Esophagus squamous epithelium (tissue), 5 donors: ENCODE measurements at places on chromosomes 16 and 17.

GRCh38 chr16:3027983-3028715, 4.3 kb downstream of the THOC6 start:
- no peak for DNase-seq

GRCh38 chr17:51638971-51639370, 378.6 kb downstream of the UTP18 start:
- DNase-seq, result no peak

DNA sequence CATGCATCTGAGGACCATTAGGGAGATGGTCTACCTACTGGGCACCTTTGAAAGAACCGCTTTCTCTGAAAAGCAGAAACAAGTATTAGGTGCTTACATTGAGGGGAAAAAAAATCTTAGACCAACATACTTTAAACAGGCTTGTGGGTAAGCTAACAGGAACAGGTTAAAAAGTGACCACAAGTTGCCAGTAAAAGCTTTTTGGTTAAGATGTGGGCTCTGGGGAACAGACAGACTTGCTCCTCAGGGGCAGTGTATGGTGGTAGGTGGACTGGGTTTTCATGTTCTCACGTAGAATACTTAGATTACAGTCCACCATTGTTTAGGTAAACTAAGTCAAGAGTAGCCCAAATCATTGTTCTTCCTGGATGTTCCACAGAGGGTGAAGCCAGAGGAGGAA, 41.2 kb downstream of the REXO5 start:
- no peak for DNase-seq

- no peak for DNase-seq
Observed at GRCh38 chr16:52528393-52529065, 18.4 kb downstream of the TOX3 start.

DNA sequence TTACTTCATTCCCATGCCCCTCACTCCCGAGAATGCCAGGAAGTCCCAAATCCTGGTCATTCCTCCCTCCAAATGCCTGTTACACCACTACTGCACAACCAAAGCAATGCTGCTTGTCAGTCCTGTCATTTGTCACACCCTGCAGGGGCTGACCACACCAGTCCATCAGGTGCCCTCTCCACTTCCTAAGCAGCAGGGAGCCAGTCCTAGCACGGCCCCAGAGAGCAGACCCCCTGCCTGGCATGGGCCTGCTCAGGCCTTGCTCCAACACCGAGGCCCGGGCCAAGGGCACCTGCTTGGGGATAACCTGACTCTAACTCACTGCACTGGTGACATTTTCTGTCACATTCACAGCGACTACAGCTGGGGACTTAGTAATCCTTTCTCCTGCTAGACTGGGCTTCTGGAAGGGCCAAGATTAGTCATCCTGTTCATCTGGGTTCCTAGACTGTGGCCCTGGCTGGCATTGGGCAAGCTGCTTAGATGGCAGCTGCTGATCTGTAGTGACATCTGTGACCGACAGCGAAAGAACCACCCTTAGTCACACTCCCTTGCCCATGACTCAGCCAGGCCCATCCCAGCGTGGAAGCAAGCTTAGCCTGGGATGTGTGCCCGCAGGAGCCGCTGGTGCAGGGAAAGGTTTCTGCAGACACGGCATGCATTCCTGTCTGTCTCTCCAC, 5.4 kb downstream of the ALYREF start:
- no peak for DNase-seq

GRCh38 chr17:30405161-30405560, 26.4 kb downstream of the CPD start:
- no peak for DNase-seq

DNA sequence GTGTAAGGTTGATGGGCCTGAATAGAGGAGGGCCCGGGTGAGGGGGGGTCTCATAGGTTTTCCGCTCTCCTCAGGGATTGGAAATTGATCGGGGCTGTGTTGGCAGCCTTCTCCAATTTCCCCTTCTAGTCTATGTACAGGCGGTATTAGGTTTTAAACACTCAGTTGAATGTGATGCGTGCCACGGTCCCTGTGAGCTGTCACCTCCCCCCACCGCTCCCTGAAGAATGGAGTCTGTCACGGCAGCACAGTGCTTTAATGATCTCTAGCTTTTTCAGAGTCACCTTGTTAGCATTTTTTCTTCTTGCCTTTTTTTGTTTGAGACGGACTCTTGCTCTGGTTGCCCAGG, 800 bp downstream of the COX4I1 start:
- no peak for DNase-seq

DNA sequence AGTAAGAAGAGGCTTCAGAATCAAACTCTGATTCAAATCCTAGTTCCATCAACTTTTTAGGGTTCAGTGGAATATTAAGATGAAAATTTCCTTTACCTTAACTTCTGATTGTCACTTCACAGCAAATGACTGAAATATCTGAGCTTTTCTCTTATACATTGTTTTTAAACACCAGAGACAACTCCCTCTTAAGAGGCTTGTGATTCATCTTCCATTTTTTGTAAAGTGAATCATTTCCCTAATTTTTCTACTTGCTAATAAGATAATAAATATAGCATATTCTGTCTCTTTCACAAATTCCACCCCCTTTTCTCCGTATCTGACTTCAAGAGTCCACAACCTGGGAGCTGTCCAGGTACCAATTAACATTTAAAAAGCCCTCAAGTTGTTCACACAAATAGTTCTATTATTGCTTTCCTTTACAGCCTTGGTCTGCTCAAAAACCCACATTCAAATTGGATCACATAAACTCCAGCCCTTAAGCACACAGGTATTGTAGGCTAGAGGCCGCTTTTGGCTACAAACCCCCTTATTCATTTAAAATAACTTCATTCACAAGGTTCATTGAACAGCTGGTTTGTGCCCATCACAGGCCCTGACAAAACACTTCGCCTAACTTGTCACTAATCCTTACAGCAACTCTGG, 14.1 kb upstream of the UTP6 start:
- DNase-seq, result no peak

GRCh38 chr17:64180089-64181073, 50.4 kb upstream of the ERN1 start:
- no peak for DNase-seq

GRCh38 chr17:78537217-78537860, 39.9 kb downstream of the DNAH17 start:
- DNase-seq, result no peak

DNA sequence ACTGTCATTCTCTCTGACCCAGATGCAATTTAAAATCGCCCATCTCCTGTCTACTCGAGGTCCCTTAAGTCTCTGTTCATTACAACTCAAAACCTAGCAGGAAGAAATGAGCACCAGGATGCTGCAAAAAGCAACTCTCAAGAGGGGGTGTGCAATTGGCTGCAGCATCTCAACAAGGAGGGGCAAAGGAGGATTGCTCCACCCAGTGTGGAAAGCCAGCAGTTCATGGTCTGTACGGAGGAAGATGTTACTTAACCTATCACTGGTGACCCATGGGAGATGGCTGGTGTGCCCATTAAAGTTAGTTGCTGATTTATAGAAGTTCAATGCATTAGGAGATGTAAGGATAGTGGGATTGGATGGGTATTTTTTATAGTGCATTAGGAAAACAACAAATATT, 147.4 kb downstream of the CDK5R1 start:
- DNase-seq, result no peak

DNA sequence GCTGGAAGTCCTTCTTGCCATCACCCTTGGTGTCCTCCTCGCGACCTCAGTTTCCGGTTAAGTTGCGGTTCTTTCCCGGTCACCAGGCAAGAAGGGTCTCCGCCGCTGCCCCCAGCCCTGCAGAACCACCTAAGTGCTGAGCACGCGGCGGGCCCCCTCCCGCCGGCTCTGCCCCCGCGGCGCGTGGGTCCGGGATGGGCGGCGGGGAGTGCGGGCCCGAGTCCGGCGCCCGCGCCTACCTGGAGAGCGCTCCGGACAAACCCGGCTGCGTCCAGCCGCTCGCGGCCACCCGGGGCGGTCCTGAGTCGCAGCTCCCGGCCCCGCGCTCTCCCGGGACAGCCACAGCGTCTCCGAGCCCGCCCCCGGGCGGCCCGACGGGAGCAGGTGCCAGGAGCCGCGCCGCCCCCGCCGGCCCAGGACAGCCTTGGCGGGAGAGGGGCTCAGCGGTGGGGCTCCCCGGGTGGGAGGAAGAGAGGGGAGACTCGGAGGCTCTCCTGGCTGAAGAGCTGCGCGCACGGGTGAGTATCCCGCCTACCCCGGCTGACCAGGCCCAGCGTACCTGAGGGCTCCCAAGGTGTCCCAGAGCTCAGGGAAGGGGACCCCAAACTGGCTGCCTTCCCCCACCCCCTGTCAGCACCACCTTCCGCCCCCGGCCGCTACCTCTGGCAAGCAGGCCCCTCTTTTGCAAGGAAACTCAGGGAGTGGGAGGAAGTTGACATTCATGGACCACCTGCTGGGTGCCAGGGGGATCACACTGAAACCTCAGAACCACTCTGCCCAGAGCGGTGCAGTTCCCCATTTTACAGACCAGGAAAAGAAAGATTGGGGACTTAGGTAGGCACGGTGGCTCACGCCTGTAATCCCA, 22.2 kb upstream of the C17orf113 start:
- no peak for DNase-seq

- DNase-seq, result no peak
Observed at GRCh38 chr17:38339891-38340290, 3.9 kb downstream of the GPR179 start.

- no peak for DNase-seq
Observed at GRCh38 chr16:11144122-11144521, 111.9 kb downstream of the SOCS1 start.

- no peak for DNase-seq
Observed at GRCh38 chr16:55588799-55589198, 22.3 kb downstream of the CAPNS2 start.

DNA sequence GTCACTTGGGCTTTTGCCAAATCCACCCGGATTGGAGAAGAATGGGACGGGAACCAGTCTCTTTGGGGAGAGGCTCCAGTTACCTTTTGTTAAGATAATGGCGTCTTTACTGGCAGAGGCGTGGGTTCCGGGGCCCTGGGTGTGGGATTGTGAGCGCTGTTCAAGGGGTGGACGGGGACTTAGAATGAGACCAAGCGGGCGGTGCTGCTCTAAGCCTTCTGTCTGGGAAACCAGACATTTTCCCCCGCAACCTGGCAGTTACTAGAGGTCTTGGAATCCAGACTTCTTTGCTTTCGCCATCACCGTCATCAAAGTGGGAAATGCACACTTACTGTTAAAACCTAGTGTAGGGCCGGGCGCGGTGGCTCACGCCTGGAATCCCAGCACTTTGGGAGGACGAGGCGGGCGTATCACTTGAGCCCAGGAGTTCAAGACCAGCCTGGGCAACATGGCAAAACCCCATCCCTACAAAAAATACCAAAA, 706 bp downstream of the TEN1 start:
- DNase-seq, result no peak

- DNase-seq, result no peak
Observed at GRCh38 chr17:61325382-61326073, 74.1 kb upstream of the TBX2 start.

GRCh38 chr16:66622863-66623262, 18.4 kb downstream of the CMTM3 start:
- DNase-seq, result no peak

DNA sequence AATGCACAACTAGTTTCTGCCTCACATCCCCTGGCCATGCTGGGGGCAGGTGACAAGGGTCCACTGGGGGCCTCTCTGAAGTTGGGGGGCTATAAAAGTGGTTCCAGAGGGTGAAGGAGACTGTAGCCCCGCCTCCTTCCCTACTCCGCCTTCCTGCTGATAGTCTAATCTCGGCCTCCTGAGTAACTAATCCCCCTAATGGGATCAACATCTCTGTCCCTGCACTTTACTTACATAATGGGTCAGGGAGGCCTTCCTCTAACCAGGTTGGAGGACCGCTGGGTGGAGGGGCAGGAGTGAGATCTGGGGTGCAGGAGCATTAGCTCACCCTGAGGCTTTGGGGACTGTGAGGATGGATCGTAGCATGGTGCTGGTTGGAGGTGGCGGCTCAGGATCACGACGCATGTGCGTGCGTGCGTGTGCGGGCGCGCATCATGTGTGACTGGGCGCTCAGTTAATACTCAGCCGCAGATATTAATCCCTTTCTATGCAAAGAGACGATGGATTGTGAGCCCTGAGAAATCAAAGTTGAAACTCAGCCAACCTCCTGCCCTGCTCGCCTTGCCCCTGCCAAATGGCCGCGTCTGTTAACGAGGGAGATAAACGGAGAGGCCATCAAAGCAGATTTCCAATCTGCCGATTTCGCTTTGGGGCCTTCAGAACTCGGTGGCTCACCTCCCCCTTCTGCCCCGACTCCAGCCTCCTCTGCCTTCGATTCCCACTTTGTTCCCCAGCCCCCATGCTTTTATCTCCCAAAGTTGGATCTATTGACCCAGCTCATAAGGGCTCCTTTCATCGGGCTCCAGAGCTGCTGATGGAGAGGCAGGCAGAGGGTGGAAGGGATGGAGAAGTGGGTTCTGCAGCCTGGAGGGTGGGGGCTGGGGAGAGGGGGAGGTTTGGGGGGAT, 107.3 kb downstream of the SDK2 start:
- no peak for DNase-seq

DNA sequence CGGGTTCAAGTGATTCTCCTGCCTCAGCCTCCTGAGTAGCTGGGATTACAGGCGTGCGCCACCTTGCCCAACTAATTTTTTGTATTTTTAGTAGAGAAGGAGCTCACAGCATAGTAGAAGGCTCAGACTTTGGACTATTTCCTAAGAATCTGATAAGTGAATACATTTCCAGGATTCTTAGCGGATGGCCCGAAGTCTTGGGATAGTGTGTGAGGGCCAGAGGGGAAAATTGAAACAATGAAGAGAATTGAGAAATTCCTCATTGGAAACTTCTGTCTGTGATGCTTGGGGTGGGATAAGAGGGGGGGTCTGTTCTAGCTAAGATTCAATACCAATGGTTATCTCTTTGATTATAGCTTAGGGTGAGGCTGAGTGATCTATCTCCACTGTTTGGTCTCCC, 183.3 kb downstream of the MSI2 start:
- DNase-seq, result no peak

GRCh38 chr17:63423251-63423950, 22.7 kb downstream of the CYB561 start:
- no peak for DNase-seq

- no peak for DNase-seq
Observed at GRCh38 chr16:84834403-84834772, 14.6 kb downstream of the CRISPLD2 start.

- no peak for DNase-seq
Observed at GRCh38 chr17:73984941-73985340, 218.5 kb upstream of the RPL38 start.

GRCh38 chr16:11359370-11359769, 14.1 kb downstream of the RMI2 start:
- no peak for DNase-seq

GRCh38 chr16:78372277-78372676, 272.8 kb downstream of the WWOX start:
- DNase-seq, result no peak

- no peak for DNase-seq
Observed at GRCh38 chr17:17414341-17414805, 62.4 kb upstream of the MED9 start.

DNA sequence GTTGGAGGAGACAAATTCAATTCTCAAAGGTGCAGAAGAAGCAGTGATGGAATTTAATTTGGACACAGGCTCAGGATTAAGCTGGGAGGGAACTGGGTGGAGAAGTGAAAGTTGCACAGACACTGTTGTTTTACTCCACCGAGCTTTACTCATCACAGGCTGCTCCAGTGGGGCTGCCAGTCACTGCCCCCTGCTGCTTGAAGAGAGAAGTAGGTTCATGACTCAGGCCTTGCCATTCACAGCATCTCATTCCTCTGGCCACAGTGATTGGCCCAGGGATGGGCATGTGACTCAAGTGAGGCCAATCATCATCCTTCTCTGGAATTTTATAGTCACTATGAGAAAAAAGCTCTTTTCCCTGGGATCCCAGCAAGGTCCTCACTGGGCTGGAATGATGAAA, 11.8 kb downstream of the GNAO1 start:
- no peak for DNase-seq

GRCh38 chr17:6279659-6280058, 155.3 kb downstream of the AIPL1 start:
- DNase-seq, result no peak
